ENCODE measurements at places on chromosomes 5 and 9.

DNA sequence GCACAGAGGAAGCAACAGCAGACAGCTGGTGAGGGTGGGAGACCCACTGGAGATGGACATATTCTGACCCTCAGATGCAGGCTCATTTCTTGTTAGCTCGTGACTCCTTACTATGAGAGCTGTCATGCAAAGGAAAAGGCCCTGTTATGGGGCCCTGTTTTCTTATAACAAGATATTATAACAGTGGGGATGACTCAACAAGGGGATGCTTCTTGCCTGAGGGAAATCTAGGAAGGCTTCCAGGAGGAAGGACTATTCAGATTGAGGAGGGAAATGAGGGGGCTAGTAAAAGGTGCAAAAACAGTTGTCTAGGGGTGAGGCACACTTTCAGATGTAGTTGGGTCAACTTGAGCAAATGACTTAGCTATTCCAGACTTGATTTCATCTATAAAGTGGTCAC is 83.0 kb downstream of the DAB2IP start:
- DNase-seq, result no peak

- DNase-seq, result no peak
These were observed 348.7 kb downstream of the MAN2A1 start for GRCh38 chr5:110038297-110038997.

GRCh38 chr9:119167876-119168275 is 201.4 kb downstream of the BRINP1 start:
- no peak for DNase-seq

DNA sequence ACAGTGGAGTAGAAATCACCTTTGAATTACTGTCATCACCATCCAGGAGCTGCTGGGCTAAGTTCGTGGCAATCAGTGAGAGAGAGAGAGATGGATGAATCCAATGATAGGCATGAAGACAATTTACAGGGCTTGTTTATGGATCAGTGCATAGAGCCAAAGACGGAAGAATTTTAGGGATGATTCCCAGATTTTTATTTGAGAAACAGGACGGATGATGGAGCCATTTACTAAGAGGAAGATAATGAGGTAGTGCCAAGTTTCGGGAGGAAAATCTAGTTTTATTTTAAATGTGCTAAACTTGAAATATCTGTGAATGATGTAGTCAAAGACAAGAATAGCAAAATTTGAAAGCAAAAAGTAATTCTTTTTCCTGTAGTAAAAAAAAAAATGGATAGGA is 394.2 kb upstream of the PAPPA start:
- no peak for DNase-seq

- no peak for DNase-seq
These were observed 87.0 kb upstream of the CCL21 start for GRCh38 chr9:34796924-34797323.

DNA sequence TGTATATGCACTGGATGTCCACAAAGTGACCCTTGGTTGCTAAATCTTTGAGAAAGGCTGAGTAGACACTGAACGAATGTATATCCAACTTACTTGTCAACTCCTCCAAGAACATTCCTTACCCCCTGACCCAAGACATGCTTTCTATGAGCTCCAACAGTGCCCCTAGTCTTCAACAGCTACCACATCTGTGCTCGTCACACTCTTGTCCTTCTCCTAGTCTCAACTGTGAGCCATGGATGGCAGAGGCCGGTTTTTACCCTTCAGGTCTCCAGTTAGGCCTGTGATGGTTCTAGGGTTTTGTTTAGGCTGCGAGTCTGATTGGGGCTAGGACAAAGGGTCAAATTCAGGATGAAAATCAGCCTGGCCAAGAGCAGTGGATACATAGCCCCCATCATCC is 19.0 kb upstream of the GPX3 start:
- DNase-seq, result no peak
